ENCODE measurements at places on chromosomes 6 and 20.
A peak's percentile ranks its signal among the peaks of the same experiment; 100 is the strongest.

- no peak for ATAC-seq
Observed at GRCh38 chr6:14747881-14748520, 497.9 kb upstream of the JARID2 start.

DNA sequence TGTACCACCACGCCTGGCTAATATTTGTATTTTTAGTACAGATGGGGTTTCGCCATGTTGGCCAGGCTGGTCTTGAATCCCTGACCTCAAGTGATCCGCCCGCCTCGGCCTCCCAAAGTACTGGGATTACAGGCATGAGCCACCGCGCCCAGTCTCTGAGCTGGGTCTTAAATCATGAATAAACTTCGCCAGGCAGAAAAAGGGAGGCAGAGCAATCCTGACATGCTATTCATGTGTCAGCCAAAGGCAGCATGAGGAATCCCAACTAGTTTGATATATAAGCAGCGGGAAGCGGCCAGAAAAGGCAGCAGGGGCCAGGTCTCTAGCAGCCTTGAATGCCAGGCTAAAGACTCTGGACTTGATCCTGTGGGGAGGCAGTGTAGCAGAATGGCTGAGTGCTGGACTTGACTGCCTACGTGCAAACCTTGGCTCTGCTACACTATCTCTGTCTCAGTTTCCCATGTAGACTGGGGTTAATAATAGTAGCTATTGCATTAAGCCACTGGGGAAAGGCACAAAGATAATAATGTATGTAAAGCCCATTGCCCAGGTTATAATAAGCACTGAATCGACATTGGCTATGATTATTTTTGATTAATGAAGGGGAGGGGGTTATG, 1.8 kb downstream of the PROCR start:
- ATAC-seq: no peak

GRCh38 chr6:92806254-92806653, 613.1 kb downstream of the EPHA7 start:
- no peak for ATAC-seq

DNA sequence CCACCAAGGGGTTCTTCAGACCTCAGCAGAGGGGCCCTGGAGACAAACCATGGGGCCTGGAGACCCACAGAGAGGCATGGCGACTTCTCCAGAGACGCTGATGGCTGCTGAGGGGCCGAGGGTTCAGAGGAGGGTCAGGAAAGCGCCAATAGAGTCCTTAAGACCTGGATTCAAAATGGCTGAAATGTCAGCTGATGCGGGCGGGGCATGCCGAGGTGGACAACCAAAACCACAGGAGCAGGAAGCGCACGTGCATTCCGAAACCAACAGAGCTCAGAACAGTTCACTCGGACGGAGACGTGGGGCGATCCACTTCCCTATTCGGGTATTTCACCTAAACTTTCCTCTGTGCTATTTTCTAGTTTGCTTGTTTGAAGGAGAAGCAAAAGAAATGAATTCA, 99.9 kb upstream of the RIN2 start:
- ATAC-seq: no peak

DNA sequence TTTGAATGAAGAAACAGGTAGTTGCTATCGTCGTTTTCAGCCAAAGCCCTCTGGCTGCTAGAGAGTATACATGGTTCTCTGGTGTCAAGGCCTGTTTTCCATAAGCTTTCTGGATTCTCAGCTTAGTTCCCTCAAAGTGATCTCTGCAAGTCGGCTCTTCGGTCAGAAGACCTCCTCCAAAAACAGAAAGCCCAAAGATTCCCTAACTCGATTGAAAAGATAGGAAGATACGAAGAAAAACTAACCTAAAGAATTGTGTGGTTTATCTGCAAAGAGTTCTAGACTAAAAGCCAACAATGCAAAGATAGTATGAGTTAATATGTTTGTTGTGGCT, 545 bp upstream of the ASCC3 start:
- ATAC-seq: peak; percentile 24

GRCh38 chr6:26019967-26020328, 57.3 kb downstream of the TRIM38 start:
- ATAC-seq: no peak

GRCh38 chr20:54980103-54980960, 504.9 kb downstream of the DOK5 start:
- no peak for ATAC-seq

DNA sequence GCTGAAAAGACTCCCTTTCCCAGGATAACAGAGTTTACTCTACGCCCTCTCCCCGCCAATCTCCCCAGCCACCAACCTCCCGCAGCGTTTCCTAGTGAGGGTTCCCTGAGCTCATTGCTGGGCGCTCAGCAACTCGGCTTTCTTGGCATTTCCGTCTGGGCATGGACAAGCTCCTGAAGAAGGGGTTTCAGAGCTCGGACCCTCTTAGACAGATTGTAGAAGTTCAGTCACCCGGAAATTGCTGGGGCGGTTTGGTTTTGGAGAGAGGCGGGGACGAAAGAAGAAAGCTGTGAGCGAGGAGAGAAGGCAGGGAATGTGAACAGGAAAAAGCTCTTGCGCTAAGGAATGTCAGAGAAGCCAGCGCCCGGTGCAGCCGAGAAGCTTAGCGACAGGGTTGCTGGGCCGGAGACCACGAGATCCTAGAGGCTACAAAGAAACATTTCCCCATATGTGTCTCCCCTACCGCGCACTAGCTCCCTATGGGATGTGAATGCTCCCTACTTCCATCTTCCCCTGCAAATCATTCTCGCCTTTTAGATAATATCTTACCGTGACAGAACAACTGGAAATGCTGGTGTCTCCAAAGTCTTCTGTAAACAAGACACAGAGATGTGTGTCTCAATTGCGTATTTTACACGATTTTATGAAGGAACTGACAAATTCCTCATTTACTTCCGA, 15.8 kb downstream of the POM121L2 start:
- peak; percentile 63 for ATAC-seq

GRCh38 chr6:23523771-23524170, 602.2 kb upstream of the NRSN1 start:
- no peak for ATAC-seq

- ATAC-seq: peak; percentile 13
Observed at GRCh38 chr6:159760602-159761057, 1.2 kb upstream of the ACAT2 start.

DNA sequence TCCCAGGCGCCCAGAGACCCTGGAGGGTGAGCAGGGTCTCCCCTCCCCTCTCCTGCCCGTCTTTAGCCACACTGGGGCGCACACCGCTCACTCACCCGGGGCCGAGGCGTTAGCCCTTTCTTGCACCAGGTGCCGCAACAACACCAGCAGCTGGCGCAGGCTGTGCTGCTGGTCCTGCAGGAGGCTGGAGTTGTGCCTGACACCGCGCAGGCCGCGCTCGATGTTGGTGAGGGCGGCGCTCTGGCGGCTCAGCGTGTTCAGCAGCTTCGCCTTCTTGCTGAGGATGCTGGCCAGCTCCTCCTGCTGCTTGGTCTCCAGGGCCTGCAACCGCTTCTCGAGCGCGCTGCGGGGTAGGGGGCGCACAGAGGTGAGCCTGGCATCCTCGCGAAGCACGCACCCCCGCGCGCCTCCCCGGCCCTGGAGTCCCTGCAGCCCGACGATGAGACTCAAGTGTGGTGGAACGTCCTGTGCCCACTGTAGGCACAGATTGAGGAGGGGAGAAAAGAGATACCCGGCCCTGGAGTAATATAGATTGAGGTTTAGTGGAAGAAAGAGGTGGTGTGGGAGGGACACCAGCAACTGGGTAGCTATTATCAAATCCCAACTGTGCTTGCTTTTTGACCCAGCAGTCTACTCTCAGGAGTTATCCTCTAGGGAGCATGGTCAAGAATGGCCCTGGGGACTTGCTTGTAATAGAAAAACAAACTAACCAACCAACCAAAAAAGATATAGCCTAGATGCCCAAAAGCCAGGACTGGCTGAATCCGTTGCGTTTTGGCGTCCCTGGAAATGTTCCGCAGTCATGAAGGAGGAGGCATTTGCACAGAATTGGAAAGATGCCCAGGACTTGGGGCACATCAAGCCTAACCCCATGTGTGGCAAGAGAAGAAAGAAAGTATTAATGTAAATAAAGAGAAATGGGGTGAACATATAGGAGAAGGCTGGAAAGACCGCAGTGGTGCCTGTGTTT, 30.9 kb downstream of the ANGPT4 start:
- no peak for ATAC-seq

DNA sequence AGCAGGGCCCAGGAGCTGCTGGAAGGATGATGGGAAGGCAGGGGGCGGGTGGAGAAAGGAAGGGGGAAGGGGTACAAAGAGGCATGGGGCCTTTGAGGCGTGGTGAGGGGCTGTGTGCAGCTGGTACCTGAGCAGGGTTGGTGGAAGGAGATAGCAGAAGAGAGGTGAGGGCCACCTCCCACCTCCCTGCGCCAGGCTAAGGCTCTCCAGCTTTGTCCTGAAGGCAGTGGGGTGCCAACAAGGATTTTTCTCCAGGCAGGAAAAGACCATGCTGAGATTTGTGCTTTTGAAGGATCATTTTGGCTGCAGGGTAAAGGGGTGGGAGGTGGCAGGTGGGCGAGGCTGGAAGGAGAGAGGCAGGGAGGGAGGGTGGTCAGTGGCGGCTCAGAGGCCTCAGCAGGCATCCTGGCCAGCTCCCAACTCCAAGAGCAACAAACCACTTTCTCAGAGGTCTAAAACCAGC, 40.8 kb downstream of the NOL4L start:
- no peak for ATAC-seq

GRCh38 chr6:83867043-83867442, 7.6 kb downstream of the CYB5R4 start:
- ATAC-seq: no peak

- peak; percentile 18 for ATAC-seq
Observed at GRCh38 chr6:147156799-147157382, 47.3 kb upstream of the STXBP5 start.

GRCh38 chr20:34773726-34774125, 51.7 kb downstream of the NCOA6 start:
- no peak for ATAC-seq

GRCh38 chr6:116405138-116405537, 34.4 kb downstream of the DSE start:
- ATAC-seq: peak; percentile 95

DNA sequence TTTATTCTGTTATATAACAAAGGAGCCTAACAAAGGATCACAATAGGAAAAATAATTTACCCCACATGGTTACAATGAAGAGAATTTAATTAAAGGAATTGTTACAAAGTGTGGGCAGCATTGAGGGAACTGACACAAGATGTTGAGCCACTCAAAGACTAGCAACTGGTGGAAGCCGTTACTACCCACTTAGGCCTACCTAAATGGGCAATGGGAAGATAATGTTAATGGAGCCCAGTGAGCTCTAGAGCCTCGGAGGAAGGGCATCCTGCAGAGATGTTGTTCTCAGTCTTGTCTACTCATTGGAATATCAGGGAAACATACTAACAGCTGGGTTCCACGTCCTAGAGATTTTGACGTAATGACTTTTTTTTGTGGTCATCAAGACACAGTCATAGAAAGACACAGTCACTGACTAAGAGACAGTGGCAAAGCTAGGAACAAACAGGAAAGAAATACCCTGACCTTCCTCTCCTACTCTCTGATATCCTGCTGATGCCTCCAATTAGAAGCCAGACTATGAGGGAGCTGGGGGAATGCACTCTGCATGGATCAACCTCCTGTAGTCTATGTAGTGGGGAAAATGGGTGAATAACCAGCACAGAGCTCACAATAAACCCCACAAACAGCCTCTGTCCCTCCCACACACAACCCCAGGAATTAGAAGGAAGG, 523.8 kb upstream of the FLRT3 start:
- ATAC-seq: no peak

Measured in SK-N-SH treated with all-trans-retinoic acid at 6 μM for 48 hours (cell line).